Left cardiac atrium (tissue), 4 donors: ENCODE measurements at places on chromosomes 5 and 9.

DNA sequence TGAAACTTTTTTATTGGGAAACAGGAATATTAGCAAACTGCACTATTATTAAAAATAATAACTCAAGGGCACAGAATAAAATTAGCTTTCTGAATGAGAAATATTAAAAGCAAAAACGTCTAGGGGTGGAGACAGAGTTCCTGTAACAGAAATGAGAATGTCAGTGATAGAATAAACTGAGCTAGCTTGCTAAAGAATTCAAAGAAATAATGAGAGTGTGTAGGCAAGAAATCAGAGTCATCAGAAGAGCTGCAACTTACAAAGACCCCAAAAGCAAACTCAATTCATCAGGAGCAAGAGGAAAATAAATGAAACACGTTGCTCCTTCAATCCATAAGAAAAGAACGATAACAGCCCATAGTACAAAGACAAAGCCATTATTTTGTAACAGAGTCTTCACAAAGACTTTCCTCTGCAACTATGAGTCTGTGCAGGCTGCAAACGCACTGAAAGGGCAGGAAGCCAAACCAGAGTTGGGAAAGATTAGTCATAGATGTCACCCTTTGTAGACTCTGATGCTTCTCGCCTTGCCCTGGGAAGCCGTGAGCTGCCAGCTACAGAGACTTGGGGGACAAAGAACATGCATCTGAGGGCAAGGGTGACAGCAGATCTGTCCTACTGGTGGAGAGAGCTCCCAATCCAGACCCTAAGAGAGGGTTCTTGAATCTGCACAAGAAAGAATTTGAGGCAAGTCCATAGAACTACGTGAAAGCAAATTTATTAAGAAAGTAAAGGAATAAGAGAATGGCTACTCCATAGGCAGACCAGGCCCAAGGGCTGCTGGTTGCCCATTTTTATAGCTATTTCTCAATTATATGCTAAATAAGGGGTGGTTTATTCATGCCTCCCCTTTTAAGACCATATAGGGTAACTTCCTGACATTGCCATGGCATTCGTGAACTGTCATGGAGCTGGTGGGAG is 40.8 kb downstream of the SHC3 start:
- peak; percentile 66 for DNase-seq

GRCh38 chr9:36487482-36488388 is 85.0 kb upstream of the MELK start:
- peak; percentile 95 for DNase-seq

DNA sequence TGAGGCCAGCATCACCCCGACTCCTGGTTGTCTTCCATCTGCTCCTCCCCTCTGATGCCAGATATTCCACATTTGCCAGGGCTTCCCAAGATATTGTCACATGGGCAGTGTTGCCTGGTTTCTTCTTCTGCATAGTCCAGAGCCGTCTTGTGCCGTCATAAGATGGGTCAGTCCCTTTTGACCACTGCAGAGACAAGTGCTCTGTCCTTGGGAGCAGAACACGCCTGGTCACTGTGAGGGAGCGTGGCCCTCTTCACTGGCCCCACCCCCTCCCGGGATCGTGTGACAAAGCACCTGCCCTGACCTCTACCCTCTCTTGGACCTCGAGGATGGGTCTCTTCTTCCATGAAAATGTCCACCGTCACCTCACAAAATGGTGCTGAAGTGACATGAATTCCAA is 41.6 kb downstream of the UBE2QL1 start:
- DNase-seq, result no peak

- no peak for DNase-seq
Measured at GRCh38 chr9:37978983-37979382, 75.1 kb upstream of the SLC25A51 start.

- DNase-seq, result no peak
Measured at GRCh38 chr5:113255105-113255504, 179.7 kb downstream of the TSSK1B start.

- DNase-seq, result no peak
Measured at GRCh38 chr9:97629156-97629555, 4.0 kb downstream of the TSTD2 start.

DNA sequence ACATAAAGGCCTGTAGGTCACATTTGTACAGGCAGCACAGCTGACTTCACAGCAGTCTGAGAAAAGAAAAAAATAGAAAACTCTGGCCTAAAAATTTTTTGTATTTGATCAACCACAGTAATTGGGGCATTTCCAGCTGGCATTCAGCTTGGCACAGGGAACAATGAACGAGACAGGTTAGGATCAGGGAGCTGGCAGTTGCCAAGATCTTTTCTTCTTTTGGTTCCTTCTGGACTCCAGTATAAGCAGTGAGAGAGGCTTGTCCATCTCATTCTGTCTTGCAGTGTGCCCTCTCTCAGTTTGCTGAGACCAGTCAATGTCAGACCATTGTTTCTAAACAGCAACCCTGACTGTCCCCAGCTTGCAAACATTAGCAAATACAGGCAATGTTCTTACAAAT is 601.1 kb downstream of the TLR4 start:
- DNase-seq, result no peak

DNA sequence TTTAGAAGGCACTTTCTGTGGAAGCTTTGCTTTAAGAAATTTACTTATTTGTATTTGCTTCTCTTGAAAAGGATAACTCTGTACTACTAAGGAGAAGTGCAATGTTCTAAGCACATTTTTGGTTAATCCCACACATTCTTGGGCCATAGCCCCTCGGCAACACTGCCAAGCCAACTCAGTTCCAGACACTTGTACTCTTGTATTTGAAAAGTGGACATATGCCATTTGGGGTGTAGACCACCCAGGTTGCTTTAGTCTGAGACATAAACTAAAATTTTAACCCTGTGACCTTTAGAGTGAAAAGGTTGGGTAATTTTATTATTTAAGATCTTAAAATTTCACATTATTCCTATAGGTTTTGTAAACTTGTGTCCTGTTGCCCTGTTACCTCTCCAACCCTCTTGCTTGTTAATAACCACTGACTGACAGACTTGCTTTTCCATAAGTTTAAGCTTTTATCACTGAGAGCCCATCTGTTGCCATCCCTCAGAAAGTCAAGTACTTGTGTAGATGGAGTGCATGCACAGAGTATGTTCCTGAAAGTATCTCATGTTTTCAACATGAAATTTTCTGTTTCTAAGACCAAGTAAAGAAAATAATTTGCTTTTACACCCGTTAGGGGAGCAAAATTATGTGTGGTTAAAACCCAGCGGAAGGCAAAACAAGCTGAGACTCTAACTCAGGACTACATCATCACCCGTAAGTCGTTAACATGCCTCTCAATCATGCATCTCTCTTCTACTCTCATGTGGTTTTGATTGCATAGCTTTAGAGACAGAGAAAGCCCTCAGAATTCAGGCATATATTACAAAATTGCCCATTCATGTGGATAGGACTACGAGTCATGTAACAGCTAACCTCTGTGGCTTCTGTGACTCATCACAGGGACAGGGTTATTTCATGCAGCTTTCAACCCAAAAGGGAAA is 117.3 kb downstream of the GDNF start:
- DNase-seq, result no peak

GRCh38 chr5:118060833-118061232 is 927.5 kb downstream of the DTWD2 start:
- no peak for DNase-seq

- DNase-seq, result peak; percentile 28
Measured at GRCh38 chr5:84382363-84383295, 2.1 kb downstream of the EDIL3 start.

GRCh38 chr5:170896779-170897178 is 35.0 kb downstream of the RANBP17 start:
- DNase-seq, result no peak

- DNase-seq, result no peak
Measured at GRCh38 chr5:171437286-171437821, 17.9 kb downstream of the FGF18 start.

DNA sequence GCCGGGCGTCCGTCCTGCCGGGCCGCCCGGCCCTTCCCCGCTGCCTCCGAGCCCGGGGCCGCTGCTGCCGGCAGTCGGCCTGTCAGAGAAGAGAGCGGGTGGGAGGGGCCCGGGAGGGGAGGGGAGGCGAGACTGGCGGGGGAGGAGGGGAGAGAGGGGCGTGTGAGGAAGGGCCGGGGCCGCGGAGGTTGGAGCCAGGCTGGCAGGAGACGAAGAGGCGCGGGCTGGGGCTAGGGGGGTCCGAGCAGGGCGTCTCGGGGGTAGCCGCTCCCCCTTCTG is 570 bp downstream of the CREBRF start:
- DNase-seq, result no peak

GRCh38 chr5:137207023-137207760 is 291.9 kb downstream of the SPOCK1 start:
- DNase-seq, result peak; percentile 27

DNA sequence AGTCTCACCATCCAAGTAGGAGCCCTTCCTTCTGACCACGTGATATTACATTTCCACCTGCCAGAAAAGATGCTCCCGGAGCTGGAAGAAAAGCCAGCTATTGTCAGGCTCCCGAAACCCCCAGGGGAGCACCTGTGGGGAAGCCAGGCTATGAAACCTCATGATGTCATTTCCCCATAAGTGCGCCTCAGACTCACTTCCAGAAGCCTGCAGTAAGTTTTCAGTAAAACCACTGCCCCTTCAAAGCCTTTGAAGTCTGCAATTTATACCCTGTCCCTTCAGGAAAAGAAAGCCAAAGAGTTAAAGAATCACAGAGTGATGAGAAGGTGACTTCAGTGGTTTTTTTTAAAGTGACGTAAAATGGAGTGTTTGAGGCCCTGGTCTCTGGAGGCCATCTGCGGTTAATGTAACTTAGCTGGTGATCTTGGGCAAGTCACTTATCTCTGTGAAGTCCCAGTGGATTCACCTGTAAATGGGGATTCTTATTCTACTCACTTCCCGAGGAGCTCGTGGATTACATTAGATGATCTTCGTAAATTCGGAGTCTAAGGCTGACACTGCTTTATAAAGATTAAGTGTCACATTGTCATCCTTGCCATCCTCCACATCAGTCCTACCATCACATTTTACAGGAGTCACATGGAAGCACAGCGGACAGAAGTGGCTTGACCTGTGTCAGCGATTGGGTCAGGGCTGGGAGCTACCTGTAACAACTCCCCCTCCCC is 2.6 kb upstream of the SEMA6A start:
- DNase-seq, result no peak

DNA sequence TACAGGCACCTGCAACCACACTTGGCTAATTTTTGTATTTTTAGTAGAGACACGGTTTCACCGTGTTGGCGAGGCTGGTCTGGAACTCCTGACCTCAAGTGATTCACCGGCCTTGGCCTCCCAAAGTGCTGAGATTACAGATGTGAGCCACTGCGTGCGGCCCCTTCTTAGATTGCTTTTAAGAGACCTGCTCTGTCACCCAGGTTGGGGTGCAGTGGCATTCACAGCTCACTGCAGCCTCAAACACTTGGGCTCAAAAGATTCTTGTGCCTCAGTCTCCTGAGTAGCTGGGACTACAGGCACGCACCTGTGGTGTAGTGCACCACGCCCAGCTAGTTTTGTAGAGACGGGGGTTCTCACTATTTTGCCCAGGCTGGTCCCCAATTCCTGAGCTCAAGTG is 11.0 kb downstream of the HSPA9 start:
- no peak for DNase-seq

DNA sequence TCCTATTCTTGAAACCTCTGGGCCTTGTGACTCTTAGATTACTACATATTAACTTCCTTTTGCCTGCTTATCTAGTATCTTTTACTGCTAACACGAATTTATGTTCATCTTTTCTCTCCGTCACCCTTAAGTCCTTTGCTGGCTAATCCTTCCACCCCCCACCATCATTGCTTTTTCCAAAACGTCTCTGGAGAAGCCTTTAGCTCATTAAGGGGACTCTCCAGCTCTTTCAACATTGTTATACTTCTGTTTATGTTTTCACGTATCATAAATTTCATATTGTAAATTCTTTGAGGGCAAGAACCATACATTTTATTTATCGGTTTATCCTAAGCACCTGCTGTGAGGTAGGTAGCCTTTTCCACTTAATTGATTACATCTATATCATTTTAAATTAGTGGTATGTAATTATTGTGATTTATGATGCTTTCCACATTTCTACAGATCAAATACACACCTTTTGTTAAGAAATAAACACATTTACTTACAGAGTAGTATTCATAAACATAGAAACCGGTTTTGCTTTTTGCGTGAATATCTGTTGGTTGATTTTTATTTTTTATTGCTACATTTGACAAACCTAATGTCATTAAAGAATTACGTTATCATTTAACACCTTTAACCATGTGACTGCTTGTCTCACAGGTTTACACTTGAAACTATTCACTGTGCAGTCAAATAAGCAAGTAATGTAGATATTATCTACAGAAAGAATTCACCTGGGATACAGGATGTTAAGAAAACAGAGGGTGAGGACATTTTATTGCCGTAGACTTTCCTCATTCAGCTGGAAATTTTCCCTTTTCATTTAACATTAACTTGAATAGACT is 15.4 kb upstream of the SNX2 start:
- DNase-seq, result no peak

DNA sequence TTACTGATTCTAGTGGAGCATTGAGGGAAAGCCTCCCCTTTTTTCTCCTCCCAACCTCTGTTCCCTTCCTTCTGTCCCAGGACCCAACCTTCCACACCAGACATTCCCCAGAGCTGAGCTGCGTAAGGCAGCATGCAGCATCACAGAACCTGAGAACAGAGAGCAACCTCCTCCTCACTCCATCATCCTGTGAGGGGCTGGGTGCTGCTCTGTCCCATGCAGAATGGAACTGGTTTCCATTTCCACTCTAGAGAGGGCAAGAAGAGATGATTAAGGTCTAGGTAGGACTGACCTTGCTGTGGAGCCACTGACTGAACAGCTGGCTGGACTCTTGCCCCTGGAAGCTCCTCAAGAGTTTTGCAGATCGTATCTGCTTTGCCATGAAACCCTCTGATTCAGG is 30.1 kb upstream of the IL7R start:
- DNase-seq, result no peak

- no peak for DNase-seq
Measured at GRCh38 chr5:156587012-156587411, 260.0 kb downstream of the SGCD start.

GRCh38 chr5:68894673-68895072 is 199.1 kb upstream of the SLC30A5 start:
- DNase-seq, result no peak

DNA sequence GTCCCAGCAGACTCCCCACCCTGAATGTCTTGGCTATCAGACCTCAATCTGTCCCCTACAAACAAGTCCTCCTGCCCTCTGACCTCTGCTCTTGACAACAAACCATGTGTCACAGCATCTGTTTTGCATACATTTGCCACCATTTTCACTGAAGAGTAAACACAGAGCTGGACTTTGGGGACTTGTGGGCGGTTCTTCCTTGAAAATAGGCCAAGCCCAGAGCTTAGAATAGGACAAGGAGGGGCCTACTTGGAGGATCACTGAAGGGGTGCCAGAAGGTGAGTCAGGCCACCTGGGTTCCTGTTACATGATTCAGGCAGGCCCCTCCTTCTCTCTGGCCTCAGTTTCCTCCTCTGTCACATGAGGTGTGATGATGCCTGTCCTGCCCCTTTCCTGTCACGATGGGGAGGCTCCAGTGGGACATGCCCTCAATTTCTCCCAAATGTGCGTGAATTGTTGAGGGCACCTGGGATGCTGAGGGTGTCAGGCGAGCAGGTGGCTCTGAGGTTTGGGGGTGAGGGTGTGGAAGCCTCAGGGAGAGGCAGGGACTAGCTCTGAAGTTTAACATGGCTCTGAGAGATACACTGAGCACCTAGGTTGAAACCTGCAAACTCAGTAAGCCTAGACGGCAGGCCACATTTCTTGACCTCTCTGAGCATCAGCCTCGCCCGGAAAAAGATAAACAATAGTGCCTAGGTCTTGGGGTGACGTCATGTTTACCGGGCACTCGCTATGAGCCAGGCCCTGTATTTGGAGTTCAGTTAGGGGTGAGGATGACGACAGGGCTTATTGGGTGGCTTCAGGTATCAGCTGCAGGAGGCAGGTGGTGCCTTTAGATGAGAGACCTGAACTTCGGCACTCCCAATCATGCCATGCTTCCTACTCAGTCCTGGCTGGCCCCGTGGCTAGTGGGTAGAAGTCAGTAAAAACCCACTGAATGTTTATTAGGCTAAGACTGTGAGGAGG is 107.6 kb upstream of the PITX1 start:
- DNase-seq, result no peak
